ENCODE measurements at places on chromosomes 5 and 9.

DNA sequence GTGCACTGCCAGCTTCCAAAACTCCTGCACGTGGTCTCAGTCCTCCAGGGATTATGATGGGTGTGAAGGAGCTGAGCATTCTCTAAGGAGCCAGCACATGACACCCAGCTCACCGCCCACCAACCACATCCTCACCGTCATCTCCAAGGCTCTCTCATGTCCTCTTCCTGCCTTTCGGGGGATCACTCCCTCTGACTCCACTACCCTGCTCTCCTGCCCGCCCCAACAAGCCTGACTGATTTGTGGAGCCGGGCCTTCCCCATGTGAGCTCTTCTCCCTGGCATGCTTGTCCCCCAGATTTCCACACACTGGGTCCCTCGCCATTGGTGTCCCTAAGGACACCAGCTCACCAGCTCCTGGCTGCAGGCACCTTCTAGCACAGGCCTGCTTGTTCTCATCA lies 1.9 kb downstream of the ABO start:
- DNase-seq, result no peak

DNA sequence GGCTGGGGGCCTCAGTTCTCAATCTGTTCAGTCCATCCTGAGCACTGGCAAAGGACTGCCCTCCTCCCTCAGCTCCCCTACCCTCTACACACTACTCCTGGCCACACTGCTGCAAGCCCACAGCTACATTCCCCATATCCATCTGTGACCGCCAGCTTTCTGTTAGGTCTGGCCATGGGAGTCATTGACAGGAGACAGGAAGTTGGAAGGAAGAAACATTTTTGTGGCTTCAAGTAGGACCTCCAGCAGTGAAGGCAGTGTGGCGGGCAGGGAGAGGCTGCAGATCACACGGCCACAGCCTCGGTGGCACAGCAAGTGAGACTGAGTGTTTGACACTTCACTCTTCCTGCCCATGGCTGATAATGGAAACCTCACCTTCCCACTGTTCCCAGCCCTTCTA lies 55.9 kb downstream of the SECISBP2 start:
- no peak for DNase-seq

DNA sequence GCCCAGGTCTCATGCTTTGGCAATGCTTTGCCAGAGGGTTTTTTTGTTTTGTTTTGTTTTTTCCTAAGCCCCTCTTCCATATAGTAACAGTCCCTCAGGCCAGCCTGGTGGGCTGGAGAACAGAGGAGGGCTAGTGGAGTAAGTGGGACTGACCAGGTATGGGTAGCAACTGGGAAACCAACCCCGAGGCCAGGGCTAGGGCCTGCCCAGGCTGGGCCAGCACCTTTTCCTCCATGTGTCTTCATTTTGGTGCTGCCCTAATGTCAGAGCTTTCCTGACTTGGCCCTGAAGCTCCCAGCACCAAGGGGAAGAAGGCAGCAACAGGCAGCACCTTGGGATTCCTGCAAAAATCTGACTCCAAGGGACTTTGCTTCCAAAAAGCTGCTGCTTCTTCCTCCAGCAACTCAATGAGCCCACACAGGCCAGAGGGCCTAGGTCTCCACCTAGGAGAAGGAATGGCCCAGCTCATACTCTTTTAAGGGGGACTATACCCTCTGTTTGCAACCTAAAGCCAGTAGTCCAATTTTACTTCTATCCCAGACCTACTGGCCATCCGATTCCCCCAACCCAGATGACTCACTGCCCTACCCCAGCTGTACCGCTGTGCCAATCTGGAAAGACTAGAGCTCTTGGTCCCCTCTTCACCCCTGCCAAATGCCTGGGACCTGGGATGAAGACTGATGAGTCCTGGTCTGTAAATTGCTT lies 105.1 kb downstream of the PSD2 start:
- no peak for DNase-seq

DNA sequence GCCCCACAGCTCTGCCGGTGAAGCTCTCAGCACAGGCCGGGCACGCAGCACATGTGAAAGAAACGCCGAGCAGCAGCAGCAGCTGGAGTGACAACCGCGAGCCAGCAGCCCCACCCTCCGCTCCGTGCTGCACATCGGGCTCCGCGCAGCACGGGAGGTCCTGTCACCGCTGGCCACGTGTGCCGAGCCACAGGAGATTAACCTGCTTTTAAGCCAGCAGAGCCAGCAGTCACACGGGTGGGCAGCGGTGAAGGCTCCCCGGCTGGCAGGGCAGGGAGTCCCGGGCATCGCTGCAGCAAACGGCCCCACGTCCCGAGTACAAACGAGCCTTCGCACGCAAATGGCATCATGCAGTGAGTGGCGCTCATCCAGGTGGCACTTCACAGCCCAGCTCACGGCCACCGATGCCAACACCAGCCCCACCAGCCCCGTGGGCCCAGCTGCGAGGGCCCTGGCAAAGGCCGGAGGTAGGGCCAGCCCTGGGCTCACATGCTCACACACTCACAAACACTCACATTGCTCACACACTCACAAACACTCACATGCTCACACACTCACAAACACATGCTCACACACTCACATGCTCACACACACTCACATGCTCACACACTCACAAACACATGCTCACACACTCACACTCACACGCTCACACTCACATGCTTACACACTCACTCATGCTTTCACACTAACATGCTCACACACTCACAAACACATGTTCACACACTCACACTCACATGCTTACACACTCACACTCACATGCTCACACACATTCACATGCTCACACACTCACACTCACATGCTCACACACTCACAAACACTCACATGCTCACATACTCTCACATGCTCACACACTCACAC lies 11.1 kb downstream of the CCDC187 start:
- DNase-seq, result no peak

DNA sequence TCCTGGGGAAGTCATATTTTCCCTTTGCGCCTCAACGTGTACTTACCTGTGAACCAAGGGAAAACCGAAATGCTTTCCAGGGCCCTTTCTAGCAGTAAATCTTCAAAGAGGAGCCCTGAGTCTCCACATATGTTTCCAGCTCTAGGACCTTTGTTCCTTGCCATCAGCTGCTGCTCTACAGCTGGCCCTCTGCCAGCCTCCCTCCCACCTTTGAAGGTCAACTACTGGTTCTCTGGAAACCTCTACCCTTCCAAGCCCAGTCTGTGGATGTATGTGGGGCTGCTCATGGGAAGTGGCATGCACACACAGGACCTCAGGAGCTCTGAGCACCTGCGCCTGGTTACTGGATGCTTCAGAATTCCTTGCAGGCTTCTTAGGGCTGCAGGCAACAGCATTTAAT lies 117.2 kb downstream of the PSD2 start:
- DNase-seq, result no peak

- peak; percentile 63 for DNase-seq
These were observed 248.9 kb downstream of the PIK3R1 start for GRCh38 chr5:68464424-68464823.

DNA sequence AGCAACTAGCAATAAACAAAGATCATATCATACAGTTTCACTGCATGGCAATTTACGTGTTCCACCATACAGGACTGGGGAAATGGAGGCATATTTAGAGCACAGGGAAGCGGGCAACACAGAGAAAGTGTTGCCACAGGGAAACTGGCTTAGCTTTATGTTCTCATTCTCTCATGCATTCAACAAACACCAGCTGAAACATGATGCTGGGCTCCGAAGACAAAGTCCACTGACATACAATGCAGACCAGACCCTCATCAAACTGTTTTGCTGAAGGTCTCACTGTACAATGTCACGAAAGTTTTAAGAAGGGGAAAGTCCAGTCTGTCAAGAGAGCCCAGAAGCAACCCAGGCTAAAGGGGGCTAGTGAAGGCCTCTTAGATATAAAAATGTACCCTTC lies 115.1 kb downstream of the MAPKAP1 start:
- no peak for DNase-seq

DNA sequence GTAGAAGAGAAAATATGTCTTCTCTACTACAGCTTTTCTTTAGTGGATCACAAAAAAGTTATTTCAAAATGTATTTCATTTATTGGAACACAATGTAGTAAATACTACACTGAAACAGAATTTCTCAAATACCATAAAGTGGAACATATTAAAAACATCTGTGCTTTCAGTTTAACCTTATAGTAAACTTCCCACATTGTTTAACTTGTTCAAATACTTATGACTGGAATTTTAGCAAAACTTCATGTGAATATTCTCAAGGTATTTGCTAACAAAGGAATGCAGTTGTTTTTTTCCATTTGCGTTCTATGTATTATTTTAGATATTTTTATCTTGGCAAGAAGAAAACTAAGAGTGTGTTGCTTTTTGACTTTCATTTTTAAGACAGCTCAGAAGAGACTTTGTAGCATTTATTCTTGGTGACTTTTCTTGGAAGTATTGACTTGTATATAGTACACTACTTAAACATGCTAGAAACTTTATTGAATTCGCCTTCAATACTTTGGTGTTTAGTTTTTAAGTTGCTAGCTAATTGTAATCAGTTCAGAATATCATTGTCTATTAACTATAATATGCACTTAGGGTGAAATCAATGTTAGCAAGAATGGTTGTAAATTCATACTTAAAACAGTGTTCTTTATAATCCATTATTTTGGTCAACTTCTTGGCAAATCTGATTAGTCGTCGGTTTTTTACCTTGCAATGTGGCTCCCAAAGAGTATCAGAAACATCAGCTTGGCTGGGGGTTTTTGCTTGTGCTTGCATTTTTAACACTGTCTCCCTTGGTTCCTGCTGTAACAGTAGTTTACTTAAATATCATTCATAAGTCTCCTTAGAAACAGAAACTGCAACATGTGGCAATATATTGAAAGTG lies 5.0 kb upstream of the RHOBTB3 start:
- no peak for DNase-seq

- DNase-seq, result no peak
These were observed 14.4 kb downstream of the ACER2 start for GRCh38 chr9:19423163-19423562.

- DNase-seq, result peak; percentile 58
These were observed 810 bp downstream of the VPS13A start for GRCh38 chr9:77177894-77178794.

DNA sequence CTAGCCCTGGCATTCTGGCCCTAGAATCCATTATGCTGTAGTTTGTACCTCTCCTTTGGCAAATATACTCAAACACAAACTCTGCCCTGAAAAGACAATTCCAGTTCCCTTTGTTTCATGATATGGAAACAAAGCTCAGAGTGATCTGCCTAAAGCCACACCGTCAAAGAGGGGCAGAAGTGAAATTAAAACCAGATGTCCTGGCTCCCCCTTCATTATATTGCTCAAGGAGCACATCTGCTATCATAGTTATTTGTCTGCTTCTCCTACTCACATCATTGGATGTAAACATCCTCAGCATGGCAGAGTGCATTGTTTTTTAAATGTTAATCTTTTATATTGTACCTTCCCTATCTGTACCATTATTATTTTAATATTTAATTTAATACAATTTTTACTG lies 266.7 kb upstream of the SMARCA2 start:
- no peak for DNase-seq

- no peak for DNase-seq
These were observed 190.6 kb downstream of the MPDZ start for GRCh38 chr9:13088720-13089427.

- DNase-seq, result no peak
These were observed 800 bp upstream of the KCNN2 start for GRCh38 chr5:114360816-114361723.

- DNase-seq, result no peak
These were observed 166.1 kb downstream of the RNF180 start for GRCh38 chr5:64331597-64332277.

DNA sequence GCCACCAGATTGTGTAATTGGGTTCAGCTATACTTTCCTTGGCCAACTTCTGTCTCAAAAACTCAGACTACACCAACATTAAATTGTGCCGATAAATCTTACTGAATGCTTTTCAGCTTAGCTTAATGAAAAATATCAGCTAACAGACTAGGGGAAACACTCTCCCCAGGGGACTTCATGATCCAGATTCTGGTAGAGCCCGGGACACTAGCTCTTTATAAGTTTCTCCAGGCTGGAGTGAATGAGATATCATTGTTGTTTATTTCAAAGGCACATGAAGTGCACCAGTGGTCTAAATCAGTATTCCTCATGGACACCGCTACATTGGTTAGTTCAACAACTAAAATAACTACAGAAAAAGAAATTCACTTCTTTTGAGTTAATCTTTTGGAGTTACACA lies 10.5 kb upstream of the LHFPL2 start:
- no peak for DNase-seq

GRCh38 chr5:50958852-50959457 lies 292.5 kb downstream of the PARP8 start:
- no peak for DNase-seq

DNA sequence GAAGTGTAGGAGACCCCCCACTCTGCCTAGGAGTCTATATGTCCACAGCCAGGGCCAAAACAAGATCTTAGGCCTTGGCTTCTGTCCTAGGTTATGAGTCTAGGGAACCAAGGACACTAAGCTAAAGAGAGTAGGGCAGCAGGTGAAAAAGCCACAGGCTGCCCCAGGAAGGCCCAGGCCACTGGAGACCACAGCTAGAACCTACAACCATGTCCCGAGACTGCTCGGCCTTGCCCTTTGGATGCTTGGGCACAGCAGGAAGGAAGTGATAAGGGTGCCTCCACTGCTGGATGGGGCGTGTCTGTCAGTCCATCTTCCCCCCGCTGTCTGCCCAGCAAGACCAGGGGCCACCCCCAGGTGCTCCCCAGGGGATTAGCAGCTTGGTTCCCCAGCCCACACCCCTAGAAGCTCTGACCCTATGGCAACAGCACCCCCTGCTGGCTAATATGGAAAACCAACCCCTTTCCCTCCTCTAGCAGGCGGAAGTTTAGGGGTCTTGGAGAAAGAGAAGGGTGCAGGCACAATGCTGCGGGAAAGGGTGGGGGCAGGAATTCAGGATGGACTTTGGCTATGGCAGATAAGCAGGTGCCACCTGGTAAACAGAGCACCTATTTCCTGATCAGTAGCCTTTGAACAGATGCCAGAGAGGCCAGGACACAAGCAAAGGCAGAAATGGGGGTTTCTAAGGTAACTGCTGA lies 10.5 kb upstream of the IRF1 start:
- DNase-seq, result peak; percentile 77

DNA sequence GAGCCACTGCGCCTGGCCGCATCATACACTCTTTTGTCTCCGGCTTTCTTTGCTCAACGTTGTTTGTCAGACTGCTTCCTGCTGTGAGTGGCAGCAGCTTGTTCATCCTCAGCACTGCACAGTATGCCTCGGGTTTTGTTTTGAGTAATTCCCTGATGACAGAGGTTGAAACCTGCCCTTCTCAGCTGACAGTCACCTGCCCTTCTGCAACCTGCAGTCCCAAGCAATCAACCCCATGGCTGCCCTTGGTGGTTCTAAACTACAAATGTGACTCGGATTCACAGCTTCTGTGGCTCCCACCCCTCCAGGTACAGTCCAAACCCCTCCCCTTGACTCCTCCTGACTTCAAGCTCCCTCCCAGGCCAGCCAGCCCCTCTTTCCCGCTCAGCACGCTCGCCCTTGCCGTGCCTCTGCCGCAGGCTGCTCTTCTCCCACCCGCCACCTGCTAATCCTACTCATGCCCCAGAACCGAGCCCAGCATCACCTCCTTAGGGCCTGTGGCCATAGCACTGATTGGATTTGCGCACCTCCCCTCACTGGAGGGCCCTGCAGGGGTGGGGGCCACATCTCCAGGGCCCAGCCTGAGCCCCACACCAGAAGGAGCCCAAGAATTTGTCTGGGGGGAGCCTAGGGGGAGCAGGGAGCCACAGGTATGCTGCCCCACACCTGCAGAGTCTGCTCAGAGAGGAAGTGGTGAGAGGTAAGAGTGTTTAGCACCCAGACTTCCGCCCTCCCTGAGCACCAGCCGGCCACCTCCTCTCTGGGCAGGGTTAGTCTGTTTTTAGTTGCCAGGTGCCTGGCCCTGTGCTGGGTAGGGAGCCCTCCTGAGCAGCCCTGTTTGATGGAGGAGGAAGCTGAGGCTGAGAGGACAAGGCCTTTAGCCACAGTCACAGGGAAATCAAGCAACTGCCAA lies 10.1 kb downstream of the EEIG1 start:
- DNase-seq, result peak; percentile 76

GRCh38 chr9:95077053-95077765 lies 240.3 kb downstream of the FANCC start:
- no peak for DNase-seq

All from activated naive CD4-positive, alpha-beta T cell treated with Interleukin-2 at 50 U/mL for 16 hours (primary cell).